GM23338 (cell line): ENCODE measurements at places on chromosomes 2 and 18. TPM values are rescaled to one million over a fixed set of nuclear protein-coding genes. Genes with fewer than 3 reads are reported as not detected.

The DYNAP gene
- 0.28 and 1.0 TPM in 2 replicates for total RNA-seq

The ARMC9 gene
- total RNA-seq = 56.0 and 63.6 TPM in 2 replicates

The EFHD1 gene
- total RNA-seq = 3.4 and 7.0 TPM in 2 replicates

The AQP12B gene
- total RNA-seq = not detected in 2 replicates

The SH2D6 gene
- not detected in 2 replicates for total RNA-seq

The GLI2 gene
- total RNA-seq = 41.7 and 53.6 TPM in 2 replicates

The CYS1 gene
- 0.04 and 0.31 TPM in 2 replicates for total RNA-seq

The CLIP4 gene
- 0.14 TPM in 1 of 2 replicates, not detected in the other for total RNA-seq

DNA sequence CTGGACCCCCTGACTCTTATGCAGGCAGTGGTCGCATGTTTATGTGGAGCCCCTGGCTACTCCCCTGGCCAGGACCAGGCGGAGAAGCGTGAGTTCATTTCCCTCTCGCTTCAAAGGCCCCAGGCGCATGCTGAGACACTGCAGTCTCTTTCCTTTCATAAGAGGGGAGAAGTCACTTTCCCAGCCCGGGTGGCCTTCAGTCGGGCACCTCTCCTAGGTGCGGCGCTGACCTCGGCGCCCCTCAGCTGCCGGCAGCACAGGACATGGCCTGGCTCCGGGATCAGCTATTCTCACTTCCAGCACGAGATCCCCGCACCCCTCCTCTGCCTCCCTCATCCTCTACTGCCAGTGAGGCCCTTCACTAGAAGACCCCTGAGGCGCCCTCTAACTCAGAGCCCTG lies 184.7 kb upstream of the PXDN start:
- no peak for DNase-seq

- DNase-seq = no peak
Measured at GRCh38 chr2:174859563-174860169, 95.4 kb upstream of the CHRNA1 start.

GRCh38 chr2:141392517-141393213 lies 738.2 kb downstream of the LRP1B start:
- no peak for DNase-seq

- DNase-seq = no peak
Measured at GRCh38 chr18:58225101-58225500, 181.1 kb downstream of the NEDD4L start.

- DNase-seq = peak; percentile 84
Measured at GRCh38 chr2:175111200-175111657, 56.8 kb downstream of the ATF2 start.

GRCh38 chr18:76937597-76937996 lies 115.2 kb downstream of the ZNF236 start:
- DNase-seq = no peak
